Anterior cingulate cortex (tissue), 58 donors: ENCODE measurements at places on chromosomes 1 and 21.

- no peak for DNase-seq
Observed at GRCh38 chr1:185250063-185250462, 67.0 kb downstream of the IVNS1ABP start.

DNA sequence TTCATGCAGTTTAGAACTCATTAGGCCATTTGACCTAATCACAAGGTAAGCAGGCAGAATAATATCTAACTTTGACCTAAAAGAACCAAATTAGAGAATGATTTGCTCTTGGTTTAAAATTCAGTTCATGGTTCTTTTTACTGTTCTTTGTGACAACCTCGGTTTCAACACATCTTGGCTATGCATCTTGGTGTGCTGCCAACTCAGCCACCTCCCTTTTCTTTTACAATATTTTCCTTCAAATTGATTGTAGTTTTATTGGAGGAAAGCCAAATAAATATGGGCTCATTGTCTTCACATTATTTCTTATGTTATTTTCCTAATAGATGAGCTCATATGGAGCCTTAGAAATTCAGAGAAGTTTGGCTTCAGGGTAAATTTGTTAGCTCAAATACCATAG, 338.3 kb downstream of the SIPA1L2 start:
- no peak for DNase-seq

GRCh38 chr1:180610556-180611015, 21.2 kb upstream of the XPR1 start:
- DNase-seq: no peak

DNA sequence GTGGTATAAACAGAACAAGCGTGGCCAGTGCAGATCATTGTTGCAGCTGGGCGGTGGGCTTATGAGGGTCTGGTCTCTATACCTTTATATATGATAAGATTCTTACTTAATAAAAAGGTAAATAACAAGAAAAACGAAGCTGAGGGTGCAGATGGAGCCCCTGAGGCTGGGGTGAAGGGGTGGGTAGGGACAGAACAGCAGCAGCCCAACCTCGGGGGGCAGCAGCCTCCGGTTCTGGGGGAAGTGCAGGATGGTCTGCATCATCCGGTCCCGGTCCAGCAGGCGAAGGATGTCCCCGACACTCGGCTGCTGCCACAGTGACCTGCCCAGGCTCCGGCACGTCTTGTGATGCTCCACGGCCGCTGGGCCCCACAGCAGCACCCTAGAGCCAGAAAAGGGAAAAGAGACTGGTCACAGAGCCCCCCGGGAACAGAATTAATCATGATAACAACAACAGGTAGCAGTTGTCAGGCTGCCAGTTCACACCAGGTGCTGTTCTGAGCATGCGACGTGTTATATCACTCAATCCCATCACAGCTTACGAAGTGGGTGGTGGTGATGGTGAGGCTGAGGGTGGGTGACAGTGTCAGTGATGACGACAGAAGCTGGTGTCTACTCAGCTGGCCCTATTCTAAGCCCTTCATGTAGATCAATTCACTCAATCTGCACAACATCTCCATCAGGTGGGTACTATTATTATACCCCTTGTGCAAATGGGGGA, 35.5 kb downstream of the MRAP start:
- DNase-seq: no peak

- no peak for DNase-seq
Observed at GRCh38 chr1:161763522-161764098, 2.5 kb upstream of the ATF6 start.

- DNase-seq: no peak
Observed at GRCh38 chr1:202593845-202594244, 116.4 kb downstream of the SYT2 start.

- DNase-seq: no peak
Observed at GRCh38 chr1:67005068-67005467, 48.9 kb downstream of the SLC35D1 start.

DNA sequence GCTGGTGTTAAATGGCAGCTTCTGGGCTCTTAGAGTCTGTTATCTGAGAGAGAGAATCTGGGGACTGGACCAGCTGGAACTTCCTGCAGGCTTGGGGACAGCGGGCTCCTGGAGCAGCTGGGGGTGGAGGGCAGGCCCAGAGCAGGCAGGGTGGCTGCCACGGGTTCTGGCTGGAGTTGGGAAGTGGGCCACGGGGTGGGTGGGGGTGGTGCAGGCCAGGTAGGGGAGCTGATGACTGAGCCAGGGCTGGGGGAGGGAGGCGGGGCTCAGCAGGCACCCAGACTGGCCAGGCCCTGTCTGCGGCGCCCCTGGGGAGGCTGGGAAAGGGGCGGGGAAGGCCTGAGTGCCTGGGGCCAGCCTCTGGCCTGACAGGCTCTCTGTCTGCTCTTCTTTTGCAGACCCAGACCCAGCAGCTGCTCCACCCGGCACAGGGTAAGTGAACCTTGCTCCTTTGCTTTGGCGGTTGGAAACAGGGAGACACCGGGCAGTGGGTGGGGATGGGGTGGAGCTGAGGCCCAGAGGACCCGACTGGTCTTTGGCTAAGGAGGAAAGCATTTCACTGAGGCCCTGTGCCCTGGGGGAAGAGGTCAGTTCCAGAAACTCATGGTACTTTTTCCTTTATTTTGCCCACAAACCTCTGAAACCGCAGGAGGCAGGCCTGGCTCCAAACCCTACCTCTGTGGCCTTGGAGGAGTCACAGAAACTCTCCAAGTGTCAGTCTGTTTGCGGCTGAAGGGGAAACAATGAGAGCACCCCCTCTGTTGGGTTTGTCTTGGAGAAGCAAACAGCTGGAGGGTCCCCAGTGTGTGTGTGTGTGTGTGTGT, 48.8 kb downstream of the ARHGEF10L start:
- no peak for DNase-seq

- DNase-seq: no peak
Observed at GRCh38 chr1:56331892-56332567, 247.3 kb downstream of the PLPP3 start.

GRCh38 chr1:208855403-208855802, 611.2 kb upstream of the PLXNA2 start:
- no peak for DNase-seq

DNA sequence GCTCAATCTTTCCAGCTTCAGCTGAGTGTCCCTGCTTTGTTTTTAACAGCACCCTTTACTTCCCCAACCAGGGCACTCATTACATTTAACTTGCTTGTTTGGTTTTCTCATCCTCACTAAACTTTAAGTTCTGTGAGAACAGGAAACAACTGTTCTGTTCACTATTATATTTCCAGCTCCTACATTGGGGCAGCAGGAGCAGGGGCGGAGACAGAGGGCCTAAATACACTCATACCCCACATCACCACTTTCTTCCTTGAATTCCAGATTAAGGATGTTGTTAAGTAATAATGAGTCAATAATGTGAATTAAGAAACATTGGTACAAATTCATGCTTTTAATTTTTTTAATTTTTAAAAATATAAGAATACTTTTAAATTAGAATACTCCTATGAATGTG, 6.0 kb downstream of the DRAM2 start:
- DNase-seq: no peak

GRCh38 chr1:97824624-97825023, 96.2 kb downstream of the DPYD start:
- no peak for DNase-seq

DNA sequence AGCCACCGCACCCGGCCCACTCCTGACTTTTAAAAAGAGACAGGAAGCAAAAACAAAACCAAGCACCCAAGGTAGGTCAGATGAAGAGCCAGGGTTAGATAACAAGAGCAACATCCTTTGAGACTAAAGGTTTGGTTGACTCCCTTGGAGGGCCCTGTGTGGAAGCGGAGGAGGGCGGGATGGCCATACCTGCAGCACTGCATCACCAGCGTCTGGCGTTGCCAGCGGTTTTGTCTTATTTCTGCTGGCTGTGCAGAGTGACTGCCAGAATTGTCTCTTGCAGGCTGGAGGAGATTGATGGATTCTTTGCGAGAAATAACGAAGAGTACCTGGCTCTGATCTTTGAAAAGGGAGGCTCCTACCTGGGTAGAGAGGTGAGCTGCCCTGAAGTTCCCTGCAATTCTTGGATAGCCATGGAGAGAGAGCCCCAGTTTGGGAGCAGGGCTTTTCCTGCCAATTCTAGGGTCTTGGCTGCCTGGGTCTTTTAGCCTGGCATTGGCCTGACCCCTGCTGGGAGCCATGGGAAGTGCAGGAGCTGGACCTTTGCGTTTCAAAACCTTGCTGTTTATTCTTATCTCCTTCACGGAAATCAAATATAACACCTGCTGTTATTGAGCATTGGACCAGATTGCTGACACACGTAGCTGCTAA, 24.0 kb downstream of the QSOX1 start:
- peak; percentile 32 for DNase-seq

GRCh38 chr1:179550746-179551682, 24.7 kb downstream of the NPHS2 start:
- no peak for DNase-seq

- DNase-seq: no peak
Observed at GRCh38 chr1:90391126-90391525, 326.0 kb downstream of the BARHL2 start.

GRCh38 chr1:4068076-4068475, 168.0 kb upstream of the C1orf174 start:
- DNase-seq: no peak

DNA sequence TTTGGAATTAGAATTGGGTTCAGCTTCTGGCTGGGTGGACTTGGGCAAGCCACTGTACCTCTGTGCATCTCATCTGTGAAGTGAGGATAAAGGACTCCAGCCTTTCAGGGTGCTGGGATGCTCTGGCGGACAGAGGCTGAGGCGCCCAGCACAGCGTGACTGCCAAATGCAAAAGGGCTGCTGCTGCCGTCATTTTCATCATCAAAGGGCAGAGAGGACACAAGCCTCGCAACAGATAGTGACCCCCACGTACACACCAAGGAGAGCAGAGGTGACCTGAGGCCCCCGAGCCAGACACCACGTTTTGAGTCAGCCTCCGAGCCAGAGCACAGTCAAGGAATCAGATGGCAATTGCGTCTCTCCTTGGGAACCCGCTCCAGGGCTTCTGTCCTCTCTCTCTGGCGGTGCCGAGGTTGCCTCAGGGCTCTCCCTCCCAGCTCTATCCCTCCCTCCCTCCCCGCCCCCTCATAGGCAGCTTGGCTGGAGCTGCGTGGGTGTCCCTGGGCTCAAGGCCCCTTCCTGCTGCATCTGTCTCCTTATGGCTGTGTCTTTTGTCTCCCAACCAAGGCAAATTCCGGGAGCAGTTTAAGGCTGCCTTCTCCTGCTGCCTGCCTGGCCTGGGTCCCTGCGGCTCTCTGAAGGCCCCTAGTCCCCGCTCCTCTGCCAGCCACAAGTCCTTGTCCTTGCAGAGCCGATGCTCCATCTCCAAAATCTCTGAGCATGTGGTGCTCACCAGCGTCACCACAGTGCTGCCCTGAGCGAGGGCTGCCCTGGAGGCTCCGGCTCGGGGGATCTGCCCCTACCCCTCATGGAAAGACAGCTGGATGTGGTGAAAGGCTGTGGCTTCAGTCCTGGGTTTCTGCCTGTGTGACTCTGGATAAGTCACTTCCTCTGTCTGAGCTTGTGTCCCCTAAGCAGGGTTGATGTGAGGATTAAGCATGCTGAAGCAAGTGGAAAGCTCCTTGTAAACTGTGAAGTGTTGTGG, 9.0 kb downstream of the HCRTR1 start:
- DNase-seq: peak; percentile 36

- DNase-seq: no peak
Observed at GRCh38 chr21:45376459-45377324, 28.3 kb upstream of the COL18A1 start.

DNA sequence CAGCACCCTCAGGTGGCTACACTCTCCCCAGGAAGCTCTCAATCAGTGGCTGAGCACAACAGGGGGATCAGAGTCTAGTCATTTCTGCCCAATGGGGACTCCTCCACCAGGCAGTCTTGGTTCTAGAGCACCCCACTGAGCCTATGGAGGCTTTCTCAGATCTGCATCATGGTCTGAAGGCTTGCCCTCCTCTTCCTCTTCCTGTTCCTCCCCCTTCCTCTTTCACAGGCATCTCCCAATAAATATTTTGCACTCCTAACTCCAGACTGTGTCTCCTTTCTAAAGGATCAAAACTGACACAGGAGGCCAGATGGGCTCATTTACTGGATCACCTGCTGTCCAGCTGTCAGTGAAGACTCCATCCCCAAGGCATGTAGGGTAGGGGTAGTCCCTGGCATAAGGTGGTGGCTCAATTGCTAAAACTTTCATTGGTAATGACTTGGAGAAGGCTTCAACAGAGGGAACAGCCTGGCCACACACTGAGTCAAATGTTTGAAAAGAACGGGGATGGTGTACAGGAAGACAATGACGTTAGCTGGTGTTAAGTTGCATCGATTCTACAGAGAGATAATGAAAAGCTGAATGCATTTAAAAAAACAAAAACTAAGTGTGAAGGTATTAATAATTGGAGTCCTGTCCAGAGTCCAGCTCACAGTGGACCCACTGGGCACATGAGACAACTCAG, 84.2 kb upstream of the SLC2A1 start:
- DNase-seq: no peak

- DNase-seq: no peak
Observed at GRCh38 chr1:54298284-54299033, 98.5 kb downstream of the MRPL37 start.

GRCh38 chr1:241453732-241454131, 65.8 kb downstream of the FH start:
- DNase-seq: no peak

- no peak for DNase-seq
Observed at GRCh38 chr1:54580856-54581550, 33.0 kb downstream of the ACOT11 start.

GRCh38 chr1:159880430-159880829, 18.0 kb upstream of the VSIG8 start:
- no peak for DNase-seq

DNA sequence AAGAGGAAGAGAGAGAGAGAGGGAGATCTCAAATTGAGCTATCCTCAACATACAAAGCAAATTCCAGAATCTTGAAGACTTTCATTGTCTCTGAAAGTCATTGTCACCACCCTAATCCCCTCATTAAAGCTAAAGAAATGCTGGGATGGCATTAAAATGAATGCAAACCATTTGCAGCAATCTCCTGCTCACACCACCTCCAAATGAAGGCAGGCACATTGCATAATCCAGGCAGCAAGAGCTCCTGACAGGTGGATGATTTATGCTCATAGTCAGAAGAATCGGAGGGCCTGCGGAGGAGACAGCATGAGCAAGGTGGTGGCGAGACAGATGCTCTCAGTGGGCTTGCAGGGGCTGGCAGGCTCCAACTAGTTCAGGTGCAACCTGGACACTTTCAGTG, 90.2 kb downstream of the ESRRG start:
- no peak for DNase-seq

DNA sequence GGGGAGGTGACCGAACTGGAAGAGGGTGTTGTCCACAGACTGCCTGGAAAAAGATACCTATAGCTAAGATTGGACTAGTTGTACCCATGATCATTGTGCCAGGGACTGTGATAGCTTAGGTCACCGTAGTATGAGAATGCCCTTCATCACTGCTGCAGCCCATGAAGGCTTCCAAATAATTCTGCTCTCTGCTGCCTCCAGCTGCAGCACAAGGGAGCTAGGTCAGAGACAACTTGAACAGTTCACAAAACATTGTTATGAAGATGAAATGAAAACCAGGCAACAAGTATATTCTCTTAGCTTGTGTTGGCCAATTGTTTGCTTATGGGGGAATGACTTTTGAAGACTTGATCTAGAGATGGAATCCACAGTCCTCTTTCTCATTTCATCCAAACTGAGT, 246.7 kb downstream of the MRPL39 start:
- no peak for DNase-seq

- DNase-seq: no peak
Observed at GRCh38 chr1:204853436-204853835, 17.2 kb upstream of the NFASC start.
